Activated CD4-positive, CD25-positive, alpha-beta regulatory T cell treated with anti-CD3 and anti-CD28 coated beads, Interleukin-2, amount 50 U/mL, for 72 hours (primary cell): ENCODE measurements at places on chromosomes 11 and 22.

DNA sequence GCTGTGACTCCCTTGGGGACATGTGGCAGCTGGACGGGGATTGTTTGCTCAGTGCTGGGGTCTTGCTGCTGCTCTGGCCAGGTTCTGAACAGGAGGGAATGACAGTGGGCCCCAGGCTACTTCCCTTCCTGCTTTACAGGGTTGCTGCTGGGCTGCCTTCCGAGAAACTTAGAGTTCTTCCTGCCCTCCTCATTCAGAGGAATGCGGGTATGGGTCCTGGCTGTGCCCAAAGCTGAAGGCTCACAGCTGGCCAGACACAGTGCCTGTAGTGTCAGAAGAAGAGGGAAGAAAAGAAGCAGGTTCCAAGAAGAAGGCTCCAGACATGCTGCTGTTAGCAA, 108.3 kb upstream of the PARVA start:
- no peak for DNase-seq

DNA sequence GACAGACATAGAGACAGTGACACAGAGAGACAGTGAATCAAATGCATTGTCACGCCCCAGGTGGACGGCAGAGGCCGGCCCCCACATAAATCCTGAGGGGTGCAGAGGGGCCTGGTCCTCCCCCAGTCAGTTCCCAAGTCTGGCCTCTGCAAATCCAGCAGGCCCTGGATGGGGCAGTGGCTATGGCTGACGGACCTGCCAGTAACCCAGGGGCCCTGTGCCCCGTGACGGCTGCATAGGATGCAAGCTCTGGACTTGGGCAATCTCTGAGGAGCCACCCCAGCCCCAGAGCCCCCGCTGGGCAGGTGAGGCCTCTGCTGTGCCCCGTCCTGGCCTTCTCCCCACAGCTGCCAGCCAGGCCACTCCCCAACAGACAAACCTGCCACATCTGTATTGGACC, 204.5 kb downstream of the BRD1 start:
- no peak for DNase-seq

- DNase-seq, result no peak
These were observed 29.0 kb downstream of the MRTFA start for GRCh38 chr22:40607506-40607905.

DNA sequence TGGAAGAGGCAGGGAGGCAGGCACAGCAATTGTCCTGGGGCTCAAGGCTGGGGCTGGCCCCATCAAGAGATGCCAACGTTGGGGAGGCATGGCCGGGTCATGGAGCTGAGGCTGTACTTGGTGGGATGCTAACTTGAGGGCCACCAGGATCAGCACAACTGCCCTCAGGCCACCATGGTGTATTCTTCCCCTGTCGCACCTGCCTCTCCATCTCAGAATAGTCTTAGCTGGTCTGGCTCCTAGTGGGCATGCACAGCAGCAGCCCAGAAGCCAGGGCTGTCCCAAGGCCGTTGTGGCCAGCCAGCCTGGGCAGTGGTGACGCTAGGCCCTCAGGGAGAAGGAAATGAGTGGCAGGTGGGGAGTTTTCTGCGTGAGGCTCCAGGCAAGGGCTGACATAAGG, 91.3 kb downstream of the DHCR7 start:
- no peak for DNase-seq

DNA sequence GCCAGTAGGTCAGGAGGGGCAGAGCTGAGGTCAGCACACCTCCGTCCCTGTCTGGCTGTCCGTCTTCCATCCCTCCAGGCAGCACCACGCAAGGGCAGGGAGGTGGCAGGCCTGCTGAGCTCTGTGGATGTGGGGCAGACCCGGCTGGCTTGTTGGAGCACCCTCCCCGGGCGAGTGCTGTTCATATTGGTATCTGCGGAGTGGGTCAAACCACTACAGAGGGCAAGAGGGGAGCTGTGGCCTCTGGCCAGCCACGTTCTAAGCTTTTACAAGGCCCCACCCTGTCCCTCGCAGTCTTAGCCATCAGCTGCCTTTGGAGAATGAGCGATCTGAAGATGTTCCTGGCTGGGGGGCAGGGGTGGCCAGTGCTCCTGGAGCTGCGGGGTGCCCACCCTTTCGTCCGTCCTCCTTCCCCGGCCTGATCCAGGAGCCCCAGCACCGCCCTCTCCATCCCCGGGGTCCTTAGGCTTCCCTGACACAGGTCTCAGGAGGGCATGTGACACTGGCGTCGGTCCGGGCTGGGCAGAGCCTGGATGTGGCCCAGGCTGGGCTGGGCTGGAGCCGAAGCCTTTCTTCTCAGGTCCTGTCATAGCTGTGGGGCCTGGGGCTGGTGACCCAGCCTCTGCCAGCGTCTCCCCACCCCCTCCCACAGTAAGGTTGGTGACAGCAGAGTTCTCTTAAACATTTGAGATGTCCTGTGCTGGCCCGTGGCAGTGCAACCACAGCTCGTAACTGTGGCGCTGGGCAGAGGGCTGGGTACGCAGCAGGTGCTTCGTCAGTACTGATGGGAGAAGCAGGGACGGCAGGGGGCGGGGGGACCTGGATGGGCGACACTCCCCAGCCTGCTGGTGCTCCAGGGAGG, 31.7 kb upstream of the GRAMD4 start:
- no peak for DNase-seq

GRCh38 chr11:62850911-62851806, 11.8 kb upstream of the WDR74 start:
- DNase-seq, result no peak
